ENCODE measurements at places on chromosomes 6 and 20.
A peak's percentile ranks its signal among the peaks of the same experiment; 100 is the strongest.

DNA sequence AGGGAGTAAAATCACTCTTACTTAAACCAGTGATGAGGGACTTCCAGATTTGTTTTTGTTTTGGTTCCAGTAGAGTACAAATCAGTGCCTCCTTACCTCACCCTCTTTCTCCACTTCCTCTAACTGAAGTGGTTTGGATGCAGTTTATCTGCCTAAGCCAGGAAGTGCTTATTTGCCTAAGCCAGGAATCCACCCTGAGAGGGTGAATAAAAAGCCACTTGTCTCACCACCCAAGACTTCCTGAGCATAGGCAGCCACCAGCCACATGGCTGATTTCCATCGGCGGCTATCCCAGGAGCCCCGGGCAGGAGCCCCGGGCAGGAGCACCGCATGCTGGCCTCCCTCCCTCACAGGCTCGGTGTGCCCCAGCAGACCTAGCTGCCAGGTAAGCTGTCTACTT, 12.0 kb downstream of the LRP11 start:
- DNase-seq: no peak

- no peak for DNase-seq
Measured at GRCh38 chr20:60331688-60332300, 373.6 kb downstream of the CDH26 start.

- no peak for DNase-seq
Measured at GRCh38 chr6:90940812-90941481, 354.1 kb upstream of the MAP3K7 start.

- DNase-seq: no peak
Measured at GRCh38 chr20:25470045-25470444, 62.6 kb downstream of the GINS1 start.

- no peak for DNase-seq
Measured at GRCh38 chr6:100780648-100781047, 100.5 kb downstream of the ASCC3 start.

DNA sequence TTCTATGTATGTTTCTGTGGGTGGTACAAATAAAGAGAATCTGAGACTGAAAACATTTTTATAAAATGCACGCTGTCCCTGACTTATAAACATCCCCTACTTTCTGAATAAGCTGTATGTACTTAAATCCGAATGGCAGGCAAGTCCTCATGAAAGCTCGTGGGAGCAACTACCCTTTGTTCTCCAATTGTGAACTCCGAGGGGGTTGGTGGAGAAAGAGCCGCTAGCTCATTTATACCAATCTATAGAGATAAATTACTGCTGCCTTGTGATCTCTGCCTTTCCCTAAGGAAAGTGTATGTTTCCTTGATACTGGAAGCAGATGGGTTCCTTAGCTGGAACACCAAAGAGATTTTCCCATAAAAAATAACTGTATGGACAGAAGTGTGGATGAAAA, 84.5 kb downstream of the GJA10 start:
- no peak for DNase-seq

DNA sequence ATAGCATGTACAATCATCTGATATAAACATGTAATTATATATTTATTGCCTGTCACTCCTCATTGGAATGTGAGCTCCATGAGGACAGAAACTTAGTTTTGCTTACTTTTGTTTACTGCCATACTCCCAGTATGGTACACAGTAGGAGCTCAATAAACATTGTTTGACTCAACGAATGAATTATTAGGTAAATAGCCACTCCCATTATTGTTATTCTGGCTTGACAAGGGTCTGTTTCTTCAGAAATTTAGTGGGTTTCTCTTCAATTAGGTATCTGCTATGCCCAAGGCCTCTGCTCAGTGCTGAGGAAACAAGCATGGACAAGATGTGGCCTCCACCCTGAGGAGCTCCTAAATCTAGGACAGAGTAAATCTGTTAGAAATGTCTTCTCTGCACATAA, 6.3 kb downstream of the BCL2L1 start:
- DNase-seq: peak; percentile 65

DNA sequence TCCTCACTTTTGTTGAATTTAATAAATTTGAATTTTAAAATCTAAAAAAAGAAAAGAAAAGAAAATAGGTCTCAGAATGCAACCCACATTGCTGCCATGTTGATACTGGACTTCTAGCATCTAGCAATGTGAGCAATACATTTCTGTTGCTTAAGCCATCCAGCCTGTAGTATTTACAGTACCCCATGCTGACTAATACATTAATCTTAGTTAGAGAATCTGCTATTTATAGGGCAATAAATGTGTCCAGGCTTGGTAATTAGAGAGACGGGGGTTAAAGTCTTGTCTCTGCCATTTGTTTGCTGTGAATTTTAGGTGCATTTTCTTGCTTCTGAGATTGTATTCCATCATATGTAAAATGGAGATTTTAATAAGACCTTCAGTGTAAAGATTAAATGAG, 471.3 kb downstream of the DHX35 start:
- DNase-seq: no peak

GRCh38 chr6:2853769-2854395, 12.2 kb upstream of the SERPINB1 start:
- DNase-seq: no peak

DNA sequence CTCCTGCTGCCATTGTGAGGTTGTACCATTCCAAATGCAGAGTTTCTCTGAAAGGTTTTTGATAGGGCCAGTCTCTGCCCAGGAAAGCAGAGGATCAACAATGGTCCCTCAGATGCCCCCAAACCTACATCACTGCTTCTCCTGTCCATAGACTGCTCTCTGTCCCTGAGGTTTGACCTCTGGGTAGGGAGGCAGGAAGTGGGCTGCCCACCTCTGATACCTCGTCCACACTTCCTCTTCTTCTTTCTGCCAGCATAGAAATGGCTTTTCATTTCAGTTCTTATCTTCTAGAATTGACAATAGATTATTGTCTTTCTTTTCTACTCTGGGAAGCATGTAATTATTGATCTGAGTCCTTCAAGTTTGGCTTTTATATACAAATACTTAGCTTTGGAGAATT, 170.6 kb downstream of the TRMT11 start:
- DNase-seq: no peak

DNA sequence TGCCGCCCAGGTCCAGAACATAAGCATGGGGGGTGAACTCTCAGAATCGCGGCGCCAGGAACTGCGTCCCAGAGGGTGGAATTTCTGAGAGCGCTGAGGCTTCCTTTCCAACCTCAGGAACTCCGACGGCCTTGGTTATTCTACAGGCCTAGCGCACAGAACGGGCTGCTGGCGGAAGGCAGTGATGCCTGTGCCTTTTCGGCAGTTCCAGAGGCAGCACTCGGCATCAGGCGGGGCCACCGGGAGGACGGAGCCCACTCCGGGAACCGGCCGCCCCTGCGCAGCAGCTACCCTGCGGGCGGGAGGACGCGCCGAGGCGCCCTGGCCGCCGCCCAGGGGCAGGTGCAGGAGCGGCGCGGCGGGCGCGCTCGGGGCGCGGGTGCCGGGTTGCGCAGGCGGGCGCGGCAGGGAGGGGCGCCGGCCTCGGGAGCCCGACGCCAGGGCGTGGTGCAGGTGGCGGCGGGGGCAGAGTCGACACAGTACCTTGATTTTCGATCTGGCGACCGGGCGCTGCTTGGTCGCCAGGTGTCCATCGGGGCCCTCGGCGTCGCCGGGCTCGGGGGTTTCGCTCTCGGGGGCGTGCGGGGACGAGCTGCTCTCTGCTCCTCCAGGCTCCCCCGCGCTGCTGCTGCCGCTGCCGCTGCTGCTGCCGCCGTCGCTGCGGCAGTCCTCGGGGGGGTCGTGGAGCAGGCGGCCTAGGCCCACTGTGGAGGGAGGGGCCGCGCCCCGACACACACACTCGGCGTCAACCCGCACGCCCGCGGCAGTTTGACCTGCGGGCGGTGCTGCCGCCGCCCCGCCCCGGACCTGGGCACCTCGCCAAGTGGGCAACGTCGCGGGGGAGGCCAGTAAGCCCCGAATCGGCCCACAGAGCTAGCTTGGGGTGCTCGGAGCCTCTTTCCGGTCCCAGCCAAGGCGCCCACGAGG, 1.3 kb downstream of the OVOL2 start:
- no peak for DNase-seq

GRCh38 chr6:49072146-49072545, 390.9 kb downstream of the MMUT start:
- no peak for DNase-seq

DNA sequence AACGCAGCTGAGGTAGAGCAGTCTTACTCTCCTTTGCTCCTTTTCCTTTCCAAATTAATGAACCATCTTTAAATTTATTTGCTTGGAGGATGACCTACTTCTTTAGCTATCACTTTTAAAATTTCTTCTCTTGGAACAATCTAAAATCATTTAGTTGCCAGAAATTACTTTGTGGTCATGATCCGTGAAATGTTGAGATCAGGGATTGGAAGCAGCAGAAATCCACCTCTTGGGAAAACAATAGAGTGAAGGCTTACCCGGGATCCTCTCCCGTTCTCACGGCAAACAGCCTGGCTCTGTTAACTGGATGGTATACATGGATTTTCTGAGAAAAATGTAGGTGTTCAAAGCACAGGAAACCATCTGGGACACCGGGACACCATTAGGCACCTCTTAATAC, 7.7 kb downstream of the AKAP12 start:
- DNase-seq: no peak

- DNase-seq: peak; percentile 66
Measured at GRCh38 chr6:125957845-125958244, 1.3 kb downstream of the HINT3 start.

GRCh38 chr20:63310265-63310991, 17.4 kb downstream of the COL20A1 start:
- no peak for DNase-seq

DNA sequence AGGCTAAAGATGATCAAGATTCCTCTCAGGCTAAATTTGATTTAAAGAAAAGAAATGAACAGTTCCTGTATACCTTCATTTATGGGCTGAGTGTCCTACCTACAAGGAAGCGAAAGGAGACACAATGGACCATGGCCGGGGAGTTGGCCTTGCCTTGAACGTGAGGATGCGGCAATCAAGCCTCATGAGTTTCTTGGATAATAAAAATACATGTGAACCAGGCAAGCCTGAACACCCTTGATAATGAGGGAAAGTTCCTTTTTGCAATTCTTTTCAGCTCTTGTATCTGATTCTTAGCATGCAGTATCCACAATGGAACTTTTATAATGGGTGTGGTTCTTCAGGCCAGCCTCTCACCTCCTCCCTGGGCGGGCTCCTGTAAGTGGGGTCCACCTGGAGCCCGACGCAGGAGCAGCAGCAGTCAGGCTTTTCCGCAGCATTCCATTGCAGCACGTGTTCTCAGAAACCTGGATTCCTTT, 83.8 kb downstream of the RNASET2 start:
- DNase-seq: no peak

All from hematopoietic multipotent progenitor cell treated with erythropoietin and hydrocortisone succinate and interleukin-3 and kit ligand, for 17 days (in vitro differentiated cells).